ENCODE measurements at places on chromosomes 7 and 10.

DNA sequence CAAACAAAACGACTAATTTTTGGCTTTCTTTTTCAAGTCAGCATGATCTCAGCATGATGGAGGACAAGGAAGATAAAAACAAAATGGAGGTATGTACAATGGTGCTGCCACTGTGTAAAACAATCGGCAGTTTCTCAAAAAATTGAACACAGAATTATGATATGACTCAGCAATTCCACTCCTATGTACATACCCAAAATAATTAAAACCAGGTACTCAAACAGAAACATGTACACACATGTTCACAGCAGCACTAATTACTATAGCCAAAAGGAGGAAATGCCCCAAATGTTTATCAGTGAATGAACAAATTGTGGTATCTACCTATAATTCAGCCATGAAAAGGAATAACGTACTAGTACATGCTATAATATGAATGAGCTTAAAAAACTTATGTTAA, 29.9 kb downstream of the SNX13 start:
- no peak for DNase-seq

DNA sequence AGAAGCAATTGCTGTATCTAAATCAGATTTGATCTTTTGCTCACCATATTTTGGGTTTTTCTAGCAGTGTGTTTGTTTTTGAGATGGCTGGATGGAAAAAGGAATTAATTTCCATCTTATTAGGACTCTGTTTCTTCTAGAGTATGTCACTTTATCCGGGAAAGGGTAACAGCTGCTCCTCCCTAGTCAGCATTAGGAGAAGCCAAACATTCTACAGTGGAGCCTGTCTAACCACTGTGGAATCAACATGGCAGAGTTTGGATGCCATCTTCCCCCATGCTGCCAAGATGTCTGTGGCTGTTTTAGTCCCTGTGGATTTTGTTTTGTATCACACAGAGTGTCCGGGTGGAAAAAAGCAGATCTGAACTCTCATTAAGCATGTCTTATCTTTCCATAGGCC, 16.0 kb upstream of the LMOD2 start:
- no peak for DNase-seq

GRCh38 chr7:3636131-3636860, 335.2 kb downstream of the SDK1 start:
- no peak for DNase-seq

- no peak for DNase-seq
Observed at GRCh38 chr10:99590799-99591198, 29.4 kb downstream of the SLC25A28 start.

- no peak for DNase-seq
Observed at GRCh38 chr10:99598011-99598410, 22.2 kb downstream of the SLC25A28 start.

DNA sequence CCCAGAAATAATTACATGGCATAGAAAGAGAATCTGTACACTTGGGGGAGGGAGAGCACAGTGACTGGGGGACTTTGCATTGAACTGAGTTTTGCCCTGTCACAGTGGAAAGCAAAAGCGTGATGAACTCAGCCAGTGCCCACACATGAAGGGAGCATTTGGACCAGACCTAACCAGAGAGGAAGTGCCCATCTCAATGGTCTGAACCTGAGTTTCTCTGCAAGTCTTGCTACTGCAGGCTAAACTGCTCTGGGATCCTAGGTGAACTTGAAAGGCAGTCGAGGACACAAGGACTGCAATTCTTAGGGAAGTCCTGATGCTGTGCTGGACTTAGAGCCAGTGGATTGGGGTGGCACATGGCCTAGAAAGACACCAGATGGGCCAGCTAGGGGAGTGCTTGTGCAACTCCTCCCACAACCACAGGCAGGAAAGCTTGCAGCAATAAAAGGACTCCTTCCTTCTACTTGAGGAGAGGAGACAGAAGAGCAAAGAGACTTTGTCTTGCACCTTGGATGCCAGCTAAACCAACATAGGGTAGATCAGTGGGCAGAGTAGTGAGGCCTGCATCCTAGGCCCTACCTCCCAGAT, 259.0 kb downstream of the GRM8 start:
- DNase-seq, result no peak
